ENCODE measurements at places on chromosomes 6 and 20. TPM values are rescaled to one million over a fixed set of nuclear protein-coding genes. Genes with fewer than 3 reads are reported as not detected.

Gene FAXC
- polyA plus RNA-seq: 3.8 TPM

Gene IL17F
- polyA plus RNA-seq: not detected

Gene DSP
- polyA plus RNA-seq: 11.0 TPM

- DNase-seq: no peak
Measured at GRCh38 chr6:2738373-2738979, 12.2 kb downstream of the MYLK4 start.
